ENCODE measurements at places on chromosomes 3 and 15.

GRCh38 chr3:184784731-184785500, 27.1 kb upstream of the VPS8 start:
- DNase-seq: no peak

DNA sequence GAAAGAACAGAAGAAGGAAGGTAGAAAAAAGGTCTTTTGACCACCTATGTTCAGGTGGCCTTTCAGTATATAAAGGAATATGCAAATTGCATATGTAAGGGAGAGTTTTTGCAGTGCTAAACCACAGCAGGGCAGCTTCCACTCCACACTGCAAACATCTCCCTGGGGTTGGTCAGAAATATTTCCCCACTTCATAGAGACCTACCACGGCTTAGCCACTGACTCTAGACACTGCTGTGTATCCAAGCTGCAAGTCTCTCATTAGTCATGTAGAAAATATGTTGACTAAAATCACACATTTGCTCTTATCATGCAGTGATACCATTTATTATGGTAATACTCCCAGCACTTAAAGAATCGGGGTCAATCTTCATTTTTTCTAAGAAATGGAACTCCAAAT, 214.9 kb upstream of the NR2F2 start:
- no peak for DNase-seq

- no peak for DNase-seq
Observed at GRCh38 chr3:98058244-98058960, 23.3 kb upstream of the GABRR3 start.

- no peak for DNase-seq
Observed at GRCh38 chr3:123374016-123374415, 74.9 kb downstream of the ADCY5 start.
